Bladder microvascular endothelial cell (primary cell): ENCODE measurements at places on chromosomes 1 and 21. TPM values are rescaled to one million over a fixed set of nuclear protein-coding genes. Genes with fewer than 3 reads are reported as not detected.

The NKAIN1 gene
- 0.06 TPM in 1 of 2 replicates, not detected in the other for total RNA-seq

The ZFP69B gene
- 1.6 and 1.9 TPM in 2 replicates for total RNA-seq

The GUCA2B gene
- total RNA-seq, result not detected in 2 replicates

The TNFSF18 gene
- total RNA-seq, result 46.1 and 96.4 TPM in 2 replicates

The SH3BP5L gene
- total RNA-seq, result 21.5 and 26.3 TPM in 2 replicates

The C8A gene
- not detected in 2 replicates for total RNA-seq

The MAP1LC3C gene
- total RNA-seq, result not detected in 2 replicates

The PSMA5 gene
- 36.8 and 48.5 TPM in 2 replicates for total RNA-seq

The GNAI3 gene
- 11.5 and 18.3 TPM in 2 replicates for total RNA-seq

The ADAMTSL4 gene
- total RNA-seq, result under 0.01 and 0.44 TPM in 2 replicates

The HMGN1 gene
- total RNA-seq, result 184 and 209 TPM in 2 replicates

The HRNR gene
- total RNA-seq, result not detected in 2 replicates

The DNAJC28 gene
- total RNA-seq, result 0.97 and 1.4 TPM in 2 replicates

The S100B gene
- total RNA-seq, result not detected in 2 replicates

The SPRR2F gene
- total RNA-seq, result not detected in 2 replicates

The PTGER3 gene
- total RNA-seq, result 0.16 TPM in 1 of 2 replicates, not detected in the other

The ZNF683 gene
- total RNA-seq, result not detected in 2 replicates

The TEDDM1 gene
- not detected in 2 replicates for total RNA-seq

The JAM2 gene
- total RNA-seq, result 3.9 and 6.7 TPM in 2 replicates

The PRELP gene
- total RNA-seq, result not detected in 2 replicates

The BSND gene
- not detected in 2 replicates for total RNA-seq

The LIN28A gene
- not detected in 2 replicates for total RNA-seq

The GIPC2 gene
- 14.4 and 21.7 TPM in 2 replicates for total RNA-seq

The GPX7 gene
- 7.0 and 15.4 TPM in 2 replicates for total RNA-seq

The PER3 gene
- total RNA-seq, result 1.9 and 5.0 TPM in 2 replicates
